ENCODE measurements at places on chromosomes 7 and 10. TPM values are rescaled to one million over a fixed set of nuclear protein-coding genes. Genes with fewer than 3 reads are reported as not detected.

GRCh38 chr10:127619546-127620325 lies 70.6 kb downstream of the NPS start:
- DNase-seq, result no peak

GRCh38 chr7:134985894-134986362 lies 380 bp upstream of the AGBL3 start:
- no peak for DNase-seq

GRCh38 chr10:55641601-55642000 lies 719.5 kb downstream of the ZWINT start:
- no peak for DNase-seq

Gene RBP3
- not detected for total RNA-seq

Data from activated CD8-positive, alpha-beta T cell treated with anti-CD3 and anti-CD28 coated beads for 36 hours (primary cell).